NCI-H1694 treated with DMSO at 0.1 percent for 48 hours (cell line): ENCODE measurements at places on chromosomes 7 and 10.

DNA sequence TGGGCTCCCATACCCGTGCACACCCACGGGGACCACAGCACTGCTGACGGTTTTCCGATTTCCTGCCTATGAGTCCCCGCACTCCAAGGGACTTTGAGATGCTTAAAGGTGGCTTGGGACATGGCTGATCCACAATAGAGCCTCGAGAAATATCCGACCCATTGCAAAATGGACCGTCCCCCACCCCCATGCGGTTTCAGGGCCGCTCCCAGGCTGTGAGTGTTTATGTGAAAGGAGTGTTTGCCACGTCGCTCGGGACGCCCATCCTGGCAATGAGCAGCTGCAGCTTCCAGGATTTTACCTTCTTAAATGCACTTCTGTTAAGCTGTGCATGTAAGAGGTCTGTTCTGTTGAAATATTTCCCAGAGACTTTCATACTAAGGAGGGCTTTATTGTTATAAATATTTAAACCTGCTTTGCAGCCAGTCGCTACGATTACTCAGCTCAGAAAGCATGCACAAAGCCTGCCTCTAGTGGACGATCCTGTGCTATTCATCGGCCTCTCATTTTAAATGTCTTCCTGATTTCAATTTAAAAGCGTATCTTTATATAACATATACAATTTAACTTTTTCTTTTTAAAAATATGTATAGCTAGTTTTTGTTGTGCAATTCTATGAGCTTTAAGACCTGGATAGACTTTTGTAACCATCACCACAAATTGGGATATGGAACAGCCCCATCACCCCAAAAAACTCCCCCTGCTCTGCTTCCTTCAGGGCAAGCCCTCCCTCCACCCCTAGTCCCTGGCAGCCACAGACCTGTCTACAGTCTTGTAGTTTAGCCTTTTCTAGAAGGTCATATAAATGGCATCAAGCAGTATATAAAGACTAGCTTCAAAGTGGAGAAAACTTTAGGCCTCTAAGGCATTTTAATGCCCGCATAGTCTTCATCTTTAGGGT, 418.3 kb downstream of the PAXIP1 start:
- no peak for DNase-seq

DNA sequence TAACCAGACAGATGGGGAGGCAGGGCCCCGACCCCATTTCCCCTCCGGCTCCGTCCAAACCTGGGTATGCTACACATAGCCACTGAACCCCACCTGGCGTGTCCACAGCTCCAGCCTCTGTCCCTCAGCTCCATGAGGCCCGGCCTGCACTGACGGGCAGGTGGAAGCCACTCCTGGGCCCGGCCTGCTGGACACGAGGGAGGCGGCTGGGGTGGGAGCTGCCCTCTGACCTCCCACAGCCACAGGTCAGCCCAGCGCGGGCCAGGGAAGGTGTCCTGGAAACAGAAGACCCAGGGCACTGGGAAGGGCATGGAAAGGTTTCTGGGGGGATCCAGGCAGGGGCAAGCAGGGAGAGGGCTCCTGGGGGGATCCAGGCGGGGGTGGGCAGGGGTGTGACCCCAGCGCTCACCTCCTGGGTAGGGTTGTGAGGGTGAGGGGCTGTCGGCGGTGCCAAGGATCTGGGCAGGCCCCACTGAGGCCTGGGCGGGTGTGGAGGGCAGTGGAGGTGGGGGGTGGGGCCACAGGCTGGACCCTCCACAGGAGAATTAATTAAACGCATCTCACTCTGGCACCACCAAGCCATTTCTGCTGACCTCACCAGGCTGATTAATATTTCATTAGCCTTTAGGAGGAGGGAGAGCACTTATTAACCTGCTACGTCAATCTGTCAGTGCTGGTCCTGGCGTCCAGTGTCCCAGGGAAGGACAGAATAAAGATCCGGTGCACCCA, 108.9 kb downstream of the UNCX start:
- DNase-seq: no peak

DNA sequence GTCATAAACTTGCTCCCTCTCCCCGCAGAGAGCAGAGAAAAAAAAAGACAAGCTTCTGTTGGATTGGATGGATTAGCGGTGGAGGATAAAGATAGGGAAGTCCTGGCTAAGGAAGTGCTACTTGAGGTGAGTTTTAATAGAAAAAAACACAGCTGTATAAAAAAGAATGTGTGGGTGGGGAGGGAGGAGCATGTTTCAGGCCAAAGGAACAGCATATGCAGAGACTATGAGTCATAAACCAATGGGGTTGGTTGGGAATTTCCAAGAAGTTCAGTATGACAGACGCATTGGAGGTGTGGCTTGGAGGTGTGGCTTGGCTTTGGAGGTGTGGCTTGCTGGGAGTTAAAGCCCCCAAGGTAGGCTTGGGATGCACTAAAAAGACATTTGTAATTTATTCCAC, 103.0 kb upstream of the LSM8 start:
- no peak for DNase-seq

- DNase-seq: no peak
These were observed 244.9 kb upstream of the NEBL start for GRCh38 chr10:21141946-21142492.

- DNase-seq: no peak
These were observed 100.2 kb upstream of the MPP7 start for GRCh38 chr10:28403090-28403489.

DNA sequence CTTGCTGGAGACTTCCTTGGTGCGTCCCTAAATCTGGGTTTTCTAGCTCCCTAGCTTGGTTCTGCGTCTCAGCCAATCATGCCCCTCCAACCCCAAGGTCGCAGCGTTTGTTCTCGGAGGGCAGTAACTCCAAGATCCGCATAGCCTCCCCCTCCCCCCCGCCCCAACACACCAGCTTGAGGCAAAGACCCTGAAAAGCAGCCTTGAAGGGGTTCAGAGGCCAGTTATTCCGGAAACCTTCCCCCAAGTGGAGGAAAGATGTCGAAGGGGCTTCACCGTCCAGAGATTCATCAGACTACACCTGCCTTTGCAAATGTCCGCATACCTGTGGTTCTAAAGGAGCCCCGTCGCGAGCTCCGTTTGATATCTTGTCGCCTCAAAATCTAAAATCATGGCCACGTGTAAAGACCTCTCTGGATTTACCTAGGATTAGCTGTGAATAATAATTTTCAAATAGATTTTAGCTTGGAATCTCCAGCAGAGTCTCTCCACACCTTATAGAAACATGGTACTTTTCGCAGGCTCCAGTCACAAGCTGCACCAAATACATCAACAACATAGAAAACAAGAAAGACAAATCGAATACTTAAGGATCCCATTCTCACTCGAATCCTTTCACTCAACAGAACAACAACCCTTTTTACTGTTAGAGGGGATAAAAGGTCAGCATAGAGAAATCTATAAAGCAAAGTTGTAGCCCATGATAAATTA, 7.9 kb downstream of the DLX6 start:
- DNase-seq: no peak

DNA sequence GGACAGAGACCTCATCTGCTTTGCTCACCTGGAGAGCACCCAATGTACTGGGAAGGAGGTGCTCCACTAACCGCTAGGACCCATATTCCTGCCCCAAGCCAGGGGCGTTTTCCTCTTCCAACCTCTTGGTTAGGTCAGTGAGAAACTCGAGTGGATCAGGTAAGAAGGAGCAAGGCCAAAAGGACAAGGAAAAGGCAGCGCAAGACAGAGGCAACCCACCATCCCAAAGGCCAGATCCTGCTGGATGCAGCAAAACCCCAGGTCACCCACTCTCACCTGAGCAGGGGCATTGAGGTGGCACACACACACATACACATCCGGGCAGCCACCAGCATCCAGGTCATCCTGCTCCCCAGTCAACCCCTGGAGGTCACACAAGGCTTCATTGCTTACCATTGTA, 105.1 kb downstream of the GRID1 start:
- DNase-seq: no peak

DNA sequence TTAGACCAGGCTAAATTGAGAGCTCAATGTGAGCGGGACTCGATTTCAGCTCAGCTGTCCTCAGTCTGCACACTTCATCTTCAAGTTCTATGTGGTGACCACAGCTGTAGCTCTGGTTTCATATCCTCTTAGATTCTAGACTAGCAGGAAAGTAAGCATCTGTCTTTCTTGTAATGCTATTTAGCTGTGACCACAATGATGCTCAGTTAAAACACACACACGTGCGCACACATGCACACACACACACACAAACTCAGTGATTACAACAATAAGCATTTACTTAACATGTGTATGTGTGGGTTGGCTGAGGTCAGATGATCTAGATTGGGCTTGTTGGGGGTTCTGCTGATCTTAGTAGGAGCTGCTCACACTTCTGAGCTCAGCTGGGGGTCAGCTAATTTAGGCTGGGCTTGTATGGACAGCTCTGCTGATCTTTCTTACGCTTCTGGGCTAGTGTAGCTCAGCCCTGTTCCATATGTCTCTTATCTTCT, 82.5 kb downstream of the ZNF365 start:
- no peak for DNase-seq
